ENCODE measurements at places on chromosomes 1 and 21.
A peak's percentile ranks its signal among the peaks of the same experiment; 100 is the strongest.

DNA sequence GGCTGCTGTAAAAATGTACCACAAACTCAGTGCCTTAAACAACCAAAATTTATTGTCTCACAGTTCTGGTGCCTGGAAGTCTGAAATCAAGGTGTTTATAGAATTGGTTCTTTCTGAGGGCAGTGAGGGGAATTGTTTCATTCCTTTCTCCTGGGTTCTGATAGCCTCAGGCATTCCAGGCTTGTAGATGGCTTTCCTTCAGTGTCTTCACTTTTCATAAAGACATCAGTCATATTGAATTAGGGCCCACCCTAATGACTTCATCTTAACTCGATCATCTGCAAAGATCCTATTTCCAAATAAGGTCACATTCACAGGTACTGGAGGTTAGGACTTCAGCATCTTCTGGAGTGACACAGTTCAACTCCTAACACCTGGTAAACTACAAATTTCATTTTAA lies 15.0 kb downstream of the CDKN2C start:
- DNase-seq: no peak

DNA sequence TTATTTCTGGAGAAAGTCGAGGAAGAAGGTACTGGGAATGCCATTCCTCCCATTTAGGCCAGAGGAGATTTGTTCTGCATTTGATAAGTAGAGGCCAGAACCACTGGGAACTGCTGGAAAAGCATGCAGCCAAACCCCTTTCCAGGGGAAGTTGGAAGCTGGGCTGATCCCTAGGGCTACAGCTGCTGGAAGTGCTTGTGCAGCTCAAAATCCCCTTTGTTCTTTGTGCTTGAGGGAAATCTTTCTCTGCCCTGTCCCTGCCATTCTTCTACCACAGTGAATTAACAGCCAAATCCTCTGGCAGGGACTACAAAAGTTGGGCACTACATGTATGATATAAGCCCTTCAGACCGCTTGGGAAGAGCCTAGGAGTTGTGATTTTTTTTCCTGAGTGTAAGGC lies 734.1 kb downstream of the LRRIQ3 start:
- no peak for DNase-seq

DNA sequence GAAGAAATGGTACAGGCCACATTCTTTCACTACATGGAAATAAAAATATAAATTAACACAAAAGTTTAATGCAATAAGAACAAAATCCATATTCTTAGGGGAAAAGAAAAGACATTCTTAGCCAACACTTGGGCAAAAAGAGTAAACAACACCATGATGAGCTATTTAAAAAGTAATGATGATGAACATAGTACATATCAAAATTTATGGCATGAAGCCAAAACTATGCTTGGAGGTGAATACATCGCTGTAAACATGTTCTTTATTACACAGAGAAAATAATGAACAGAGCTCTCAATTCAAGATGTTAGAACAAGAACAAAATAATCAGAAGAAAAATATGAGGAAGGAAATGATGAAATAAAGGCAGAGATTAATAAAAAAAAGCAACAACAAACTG lies 158.2 kb downstream of the ZSCAN20 start:
- no peak for DNase-seq

GRCh38 chr1:219179293-219179692 lies 5.6 kb downstream of the LYPLAL1 start:
- DNase-seq: no peak

DNA sequence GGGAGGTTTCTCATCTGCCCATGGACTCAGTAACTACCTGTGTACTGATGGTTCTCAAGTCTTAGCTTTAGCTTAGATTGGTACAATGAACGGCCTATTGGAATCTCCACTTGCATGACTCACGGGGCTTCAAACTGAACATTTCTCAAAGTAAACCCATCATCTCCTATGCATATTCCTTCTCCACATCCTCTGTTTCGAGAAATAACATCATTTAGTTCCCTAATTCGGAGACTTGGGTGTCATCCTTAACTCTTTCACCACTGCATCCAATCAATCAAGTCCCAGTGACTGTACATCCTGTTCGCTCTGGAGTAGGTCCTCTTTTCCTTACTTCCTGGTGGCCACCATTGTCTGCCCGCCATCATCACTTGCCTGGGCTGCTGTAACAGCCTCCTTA lies 55.8 kb downstream of the LGR6 start:
- DNase-seq: no peak

DNA sequence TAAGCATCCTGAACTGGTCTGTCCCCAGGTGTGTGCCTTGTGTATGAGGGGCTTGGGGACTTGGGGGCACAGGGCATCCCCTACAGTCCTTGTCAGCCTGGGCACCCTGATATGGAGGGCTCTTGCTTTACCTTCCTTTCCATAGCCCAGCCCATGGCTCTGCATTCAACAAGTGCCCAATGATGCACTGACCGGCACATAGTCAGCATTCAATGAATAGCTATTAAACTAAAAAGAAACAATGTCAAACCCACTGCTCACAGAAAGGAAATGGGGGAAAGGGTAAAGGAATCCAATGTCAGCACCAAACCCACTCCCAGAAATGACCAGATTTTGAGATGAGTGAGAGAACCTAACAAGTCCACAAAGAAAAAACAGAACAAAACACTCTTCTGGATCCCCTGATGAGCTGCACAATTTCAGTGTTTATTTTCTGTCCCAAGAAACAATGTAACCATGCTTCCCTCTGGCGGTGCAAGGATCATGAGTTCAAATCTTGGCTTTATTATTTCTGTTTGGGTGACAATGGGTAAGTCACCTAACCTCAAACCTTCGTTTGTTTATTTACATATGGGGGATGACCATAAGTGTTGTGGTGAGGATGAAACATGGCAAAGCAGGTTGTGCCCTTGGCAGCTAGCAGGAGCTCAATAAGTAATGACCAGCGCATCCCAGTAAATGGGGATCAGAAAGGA lies 22.0 kb downstream of the SYT6 start:
- no peak for DNase-seq

GRCh38 chr21:37904856-37905255 lies 11.4 kb downstream of the KCNJ6 start:
- no peak for DNase-seq

DNA sequence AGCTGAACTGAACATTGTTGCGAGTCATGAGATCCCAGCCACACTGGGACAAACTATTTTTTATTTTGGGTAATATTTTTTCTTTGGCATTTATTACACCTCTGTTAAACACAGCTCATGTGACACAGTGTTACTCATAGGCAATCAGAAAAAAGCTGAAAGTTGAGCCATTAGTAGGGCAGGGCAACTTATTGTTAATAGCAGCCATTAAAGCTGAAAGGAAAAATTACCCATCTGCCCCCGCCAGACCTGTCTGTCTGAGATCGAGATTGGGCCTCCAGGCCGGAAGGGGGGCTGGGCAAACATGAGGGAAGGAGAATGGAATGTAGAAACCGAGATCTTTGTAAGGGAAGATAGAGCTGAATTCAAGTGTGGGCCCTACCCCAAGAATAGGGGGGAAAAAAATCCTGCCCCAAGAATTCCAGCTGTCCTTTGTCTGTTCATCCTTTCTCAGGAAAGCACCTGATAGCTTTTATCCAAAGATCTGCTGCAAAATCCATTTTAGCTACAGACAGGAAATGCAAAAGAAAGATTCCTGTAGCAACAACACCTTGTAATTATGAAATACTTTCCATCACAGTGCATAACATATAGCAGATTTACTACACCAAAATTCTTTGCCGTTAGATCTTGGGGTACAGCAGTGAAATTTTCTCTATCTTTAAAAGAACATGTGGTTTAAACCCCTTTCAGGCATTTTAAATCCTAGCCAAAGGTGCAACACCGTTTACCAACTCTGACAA lies 212.8 kb downstream of the PBX1 start:
- peak; percentile 68 for DNase-seq

DNA sequence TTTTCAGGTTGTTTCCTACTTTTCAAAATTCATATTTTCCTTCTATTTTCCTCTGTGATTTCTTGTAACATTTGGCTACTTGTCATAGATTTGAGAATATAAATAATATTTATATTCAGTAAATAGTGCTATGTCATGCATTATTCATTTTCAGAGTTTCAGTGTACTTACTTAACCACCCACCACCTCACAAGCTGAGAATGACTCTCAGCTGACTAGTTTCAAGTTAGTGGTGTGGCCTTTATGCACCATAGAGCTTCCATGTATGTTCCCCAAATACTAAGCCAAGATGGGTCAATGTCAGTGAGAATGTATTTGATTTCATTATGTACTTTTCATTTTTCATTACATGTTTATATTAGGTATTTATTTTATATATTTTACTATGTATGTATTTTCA lies 56.9 kb upstream of the RGS1 start:
- no peak for DNase-seq

- DNase-seq: peak; percentile 66
These were observed 2.5 kb upstream of the MX2 start for GRCh38 chr21:41359286-41359685.

- no peak for DNase-seq
These were observed 244.3 kb downstream of the FGGY start for GRCh38 chr1:59541161-59541560.

- no peak for DNase-seq
These were observed 5.5 kb upstream of the LCE5A start for GRCh38 chr1:152505083-152505482.

DNA sequence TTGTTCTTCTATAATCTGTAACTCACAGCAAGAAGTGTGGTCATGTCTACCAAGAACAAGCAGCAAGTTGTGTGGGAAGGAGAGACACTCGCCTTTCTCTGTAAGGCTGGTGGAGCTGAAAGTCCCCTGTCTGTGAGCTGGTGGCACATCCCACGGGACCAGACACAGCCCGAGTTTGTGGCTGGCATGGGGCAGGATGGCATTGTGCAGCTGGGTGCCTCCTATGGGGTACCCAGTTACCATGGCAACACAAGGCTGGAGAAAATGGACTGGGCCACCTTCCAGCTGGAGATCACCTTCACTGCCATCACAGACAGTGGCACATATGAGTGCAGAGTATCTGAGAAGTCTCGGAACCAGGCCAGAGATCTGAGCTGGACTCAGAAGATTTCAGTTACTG lies 15.5 kb downstream of the CD101 start:
- DNase-seq: no peak

DNA sequence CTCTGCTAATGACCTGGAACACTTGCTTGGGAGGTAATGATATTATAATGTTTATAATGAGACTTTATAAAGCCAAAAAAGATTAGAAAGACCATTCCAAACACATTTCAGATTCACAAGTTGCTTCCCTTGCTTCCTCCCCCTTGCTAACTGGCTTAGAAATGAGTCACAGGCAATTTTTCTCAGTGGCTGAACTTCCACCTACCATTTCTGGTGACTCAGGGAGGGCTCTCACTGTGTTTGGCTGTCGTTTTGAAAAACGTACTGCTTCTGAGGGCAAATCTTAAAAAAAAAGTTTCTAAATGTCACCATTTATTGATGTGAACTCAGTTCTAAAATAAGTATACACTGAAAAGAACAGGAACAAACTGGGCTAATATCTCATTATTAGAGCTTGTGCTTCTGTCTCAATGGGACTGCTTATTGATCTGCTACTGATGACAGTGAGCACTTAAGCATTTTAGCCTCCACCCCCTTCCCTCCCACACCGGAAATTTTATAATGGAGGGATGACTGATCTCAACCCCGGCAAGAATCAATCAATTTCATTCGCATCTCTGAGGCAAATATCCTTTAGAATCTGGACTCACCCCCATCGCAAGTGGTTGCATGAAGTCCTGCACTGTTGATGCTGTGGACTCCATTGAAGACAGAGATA lies 278.3 kb downstream of the KCTD3 start:
- DNase-seq: no peak

DNA sequence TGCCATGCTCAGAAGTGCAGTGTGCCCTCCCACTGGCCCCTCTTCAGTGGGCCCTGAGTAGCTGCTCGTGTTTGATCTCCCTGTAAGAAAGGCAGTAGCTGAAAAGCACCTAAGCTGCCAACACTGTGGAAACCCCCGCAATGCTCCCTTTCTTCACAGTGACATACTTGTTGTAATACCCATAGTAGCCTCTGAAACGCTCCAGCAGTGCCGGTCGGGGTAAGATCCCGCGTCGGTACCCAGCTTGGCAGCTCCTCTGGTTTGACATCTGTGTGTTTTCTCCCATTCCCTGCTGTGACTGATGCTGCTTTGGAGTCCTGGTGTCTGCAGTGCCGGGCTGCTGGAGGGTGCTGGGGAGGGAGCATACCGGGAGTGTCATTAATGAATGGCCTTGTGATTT lies 3.6 kb downstream of the CHAF1B start:
- DNase-seq: peak; percentile 47
